Right lung (tissue), 10 donors: ENCODE measurements at places on chromosomes 2 and 18.

GRCh38 chr2:208072250-208072892 lies 47.0 kb upstream of the PLEKHM3 start:
- DNase-seq, result peak; percentile 44

DNA sequence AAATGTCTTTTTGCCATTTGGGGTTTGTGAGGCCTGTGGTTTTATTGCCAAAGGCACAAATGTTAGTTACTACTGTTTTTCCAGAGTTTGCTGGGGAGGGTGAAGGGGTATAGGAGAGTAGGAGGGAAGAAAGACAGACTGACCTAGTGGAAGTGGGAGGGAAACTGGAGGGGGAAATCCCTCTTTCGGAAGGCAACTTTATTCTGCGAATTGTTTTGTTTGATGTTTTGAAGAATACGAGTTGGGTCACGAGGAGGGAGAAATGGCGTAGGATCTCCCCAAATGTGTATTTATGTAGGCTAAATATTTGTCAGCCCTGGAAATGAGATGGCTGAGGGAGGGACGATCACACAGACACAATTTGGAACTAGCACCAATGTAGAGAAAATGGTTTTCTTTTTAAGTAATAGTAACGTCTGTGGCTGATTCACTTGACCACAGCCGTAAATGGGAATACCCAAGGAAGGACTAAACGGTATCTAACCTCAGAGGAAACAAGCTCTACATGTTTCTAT lies 172.3 kb downstream of the ICOS start:
- DNase-seq, result no peak

GRCh38 chr2:91974401-91975129 lies 2896.7 kb upstream of the TEKT4 start:
- no peak for DNase-seq

- no peak for DNase-seq
Observed at GRCh38 chr2:120675460-120676130, 60.1 kb upstream of the GLI2 start.

- no peak for DNase-seq
Observed at GRCh38 chr18:66752733-66753132, 148.8 kb upstream of the CDH19 start.

DNA sequence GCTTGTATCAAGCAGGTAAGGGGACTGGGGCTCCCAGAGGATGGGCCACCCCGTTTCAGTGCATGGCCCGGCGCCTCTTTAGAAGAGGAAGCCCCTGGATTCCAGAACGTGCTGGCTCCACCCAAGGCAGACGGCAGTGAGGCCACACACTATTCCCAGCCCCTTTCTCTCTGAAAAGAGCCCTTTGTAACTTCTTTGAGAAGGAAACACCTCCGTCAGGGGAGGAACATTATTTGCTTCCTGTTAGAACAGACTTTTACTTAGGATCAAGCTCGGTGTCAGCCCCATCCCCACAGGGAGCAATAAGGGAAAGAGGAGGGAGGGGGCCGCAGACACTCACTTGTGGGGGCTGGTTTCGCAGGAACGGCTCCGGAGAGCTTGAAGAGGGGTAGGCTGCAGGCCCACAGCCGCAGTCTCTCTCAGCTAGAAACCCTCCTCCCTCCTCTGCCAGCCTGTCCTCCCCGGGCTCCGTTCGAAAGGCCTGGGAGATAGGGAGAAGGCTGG lies 49.6 kb upstream of the RMDN2 start:
- no peak for DNase-seq

DNA sequence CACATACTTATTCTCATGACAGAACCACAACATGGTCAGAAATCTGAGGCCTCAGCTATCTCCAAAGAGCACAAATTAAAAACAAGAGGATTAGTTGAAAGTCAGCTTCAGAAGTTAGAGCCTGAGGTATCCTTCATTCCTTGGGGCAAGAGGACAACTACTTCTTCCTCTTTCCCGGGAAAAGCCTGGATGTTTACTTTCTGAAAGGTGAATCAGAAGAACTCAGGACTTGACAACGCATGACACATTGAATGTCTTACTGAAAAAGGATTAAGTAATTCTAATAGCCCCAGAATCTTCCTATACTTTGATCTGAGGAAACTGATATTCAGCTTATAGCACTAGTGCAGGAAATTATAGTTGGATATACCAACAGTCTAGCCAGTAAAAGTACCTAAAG lies 573.2 kb downstream of the METTL4 start:
- DNase-seq, result no peak

- DNase-seq, result peak; percentile 34
Observed at GRCh38 chr2:47520825-47521665, 118.1 kb downstream of the MSH2 start.

GRCh38 chr2:42624047-42624446 lies 55.6 kb downstream of the MTA3 start:
- no peak for DNase-seq
